ENCODE measurements at places on chromosomes 3 and 15.

GRCh38 chr3:4517093-4517492 is 23.9 kb downstream of the ITPR1 start:
- no peaks in the 10 kb centered on the region for H3K4me1 ChIP-seq
- H3K27me3 ChIP-seq = no peaks in the 10 kb centered on the region
- no peak overlapping the region for H3K4me3 ChIP-seq

GRCh38 chr15:66770518-66771350 is 68.7 kb downstream of the SMAD6 start:
- DNase-seq = no peak
- no peak overlapping the region for H3K4me3 ChIP-seq
- H3K27ac ChIP-seq = no peak overlapping the region
- H3K36me3 ChIP-seq = no peaks in the 10 kb centered on the region
- H3K27me3 ChIP-seq = no peaks in the 10 kb centered on the region
- H3K4me1 ChIP-seq = peaks cover 13% of the 10 kb centered on the region

GRCh38 chr3:153552887-153553604 is 391.0 kb downstream of the RAP2B start:
- no peak overlapping the region for H3K4me3 ChIP-seq
- no peaks in the 10 kb centered on the region for H3K27me3 ChIP-seq

- no peaks in the 10 kb centered on the region for H3K4me1 ChIP-seq
- no peak overlapping the region for H3K27ac ChIP-seq
- peaks cover 58% of the 10 kb centered on the region for H3K36me3 ChIP-seq
- DNase-seq = no peak
- H3K27me3 ChIP-seq = no peaks in the 10 kb centered on the region
Measured at GRCh38 chr3:15255215-15255614, 49.2 kb downstream of the CAPN7 start.

DNA sequence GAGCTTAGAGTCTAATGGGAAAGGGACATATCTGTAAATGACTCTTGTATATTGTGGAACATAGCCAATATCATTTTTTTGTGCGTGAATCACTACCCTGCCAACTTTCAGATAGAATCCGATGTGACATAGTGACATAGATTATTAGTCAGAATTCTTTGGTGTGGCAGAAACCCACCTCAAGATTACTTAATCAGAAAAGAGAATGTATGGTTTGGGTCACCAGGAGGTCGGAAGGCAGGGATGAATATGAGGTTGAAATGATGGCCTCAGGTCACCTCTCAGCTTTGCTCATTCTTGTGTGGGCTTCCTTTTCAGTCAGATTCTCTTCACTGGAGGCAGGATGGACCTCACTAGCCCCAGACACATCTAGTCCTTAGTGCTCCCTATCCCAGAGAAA is 41.4 kb downstream of the SNAPC5 start:
- peaks cover 44% of the 10 kb centered on the region for H3K36me3 ChIP-seq
- H3K4me3 ChIP-seq = no peak overlapping the region
- H3K4me1 ChIP-seq = peaks cover 27% of the 10 kb centered on the region
- H3K27me3 ChIP-seq = no peaks in the 10 kb centered on the region
- H3K27ac ChIP-seq = peak overlapping the region; percentile 13

DNA sequence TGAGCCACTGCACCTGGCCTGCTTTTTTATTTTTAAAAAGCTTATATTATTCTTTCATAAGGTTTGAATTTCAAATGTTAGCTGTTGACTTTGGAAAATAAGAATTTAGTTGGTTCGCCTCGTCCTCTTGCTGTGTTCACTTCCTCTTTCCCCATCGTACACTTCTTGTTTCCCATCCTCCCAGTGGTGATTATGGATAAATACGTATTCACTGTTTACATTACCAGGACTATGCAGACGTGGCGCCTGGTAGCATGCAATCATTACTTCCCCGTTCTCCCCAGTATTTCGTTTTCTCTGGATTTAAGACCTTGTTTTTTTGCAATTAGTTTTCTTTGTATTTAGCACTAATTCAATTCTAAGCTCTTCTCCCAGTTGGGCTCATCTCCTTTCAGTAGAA is 70.1 kb downstream of the LMLN start:
- peaks cover 11% of the 10 kb centered on the region for H3K4me1 ChIP-seq
- DNase-seq = no peak
- H3K36me3 ChIP-seq = no peaks in the 10 kb centered on the region

GRCh38 chr15:42165106-42165505 is 8.7 kb upstream of the PLA2G4F start:
- H3K4me3 ChIP-seq = no peak overlapping the region
- DNase-seq = no peak
- no peaks in the 10 kb centered on the region for H3K27me3 ChIP-seq
- no peak overlapping the region for H3K27ac ChIP-seq

DNA sequence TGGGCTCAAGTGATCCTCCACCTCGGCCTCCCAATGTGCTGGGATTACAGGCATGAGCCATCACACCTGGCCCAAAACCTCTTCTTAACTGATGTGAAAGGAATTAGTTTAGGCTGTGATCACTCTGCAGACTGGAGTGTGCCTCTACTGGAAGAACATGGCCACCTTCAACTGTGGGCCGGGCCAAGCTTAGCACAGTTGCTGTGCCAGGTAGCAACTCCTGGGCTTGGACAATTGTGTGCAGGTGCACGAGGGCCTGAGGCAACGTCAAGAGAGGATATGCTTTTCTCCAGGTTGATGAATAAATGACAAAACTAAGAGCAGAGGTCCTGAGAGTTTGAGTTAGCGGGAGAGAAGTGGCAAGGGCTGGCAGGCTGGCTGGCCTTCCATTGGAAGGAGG is 6.5 kb downstream of the FAH start:
- H3K27me3 ChIP-seq = no peaks in the 10 kb centered on the region
- H3K36me3 ChIP-seq = peaks cover 25% of the 10 kb centered on the region
- no peak overlapping the region for H3K27ac ChIP-seq

DNA sequence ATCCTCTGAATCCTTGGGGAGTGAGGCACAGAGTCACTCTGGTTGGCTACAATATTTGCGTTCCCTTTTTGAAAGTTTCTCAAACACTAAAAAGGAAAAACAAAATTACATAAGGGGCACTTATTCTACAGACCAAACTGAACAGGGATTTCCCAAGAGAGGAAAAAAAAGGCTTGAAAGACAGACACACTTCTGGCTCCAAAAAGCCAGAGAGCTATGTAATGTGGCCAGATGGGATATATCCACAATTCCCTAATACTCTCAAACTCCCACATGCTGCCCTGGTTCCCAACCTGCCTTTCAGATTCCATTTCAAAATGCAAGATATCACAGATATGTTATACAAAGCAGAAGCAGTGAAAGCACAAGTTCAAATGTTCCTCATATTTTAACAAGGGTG is 1.6 kb downstream of the FRMD4B start:
- H3K4me1 ChIP-seq = peaks cover 17% of the 10 kb centered on the region
- no peak for DNase-seq
- H3K4me3 ChIP-seq = no peak overlapping the region

- H3K36me3 ChIP-seq = no peaks in the 10 kb centered on the region
- no peak overlapping the region for H3K27ac ChIP-seq
- no peak overlapping the region for H3K4me3 ChIP-seq
- DNase-seq = no peak
Measured at GRCh38 chr3:109874896-109875708, 537.8 kb upstream of the DPPA4 start.

DNA sequence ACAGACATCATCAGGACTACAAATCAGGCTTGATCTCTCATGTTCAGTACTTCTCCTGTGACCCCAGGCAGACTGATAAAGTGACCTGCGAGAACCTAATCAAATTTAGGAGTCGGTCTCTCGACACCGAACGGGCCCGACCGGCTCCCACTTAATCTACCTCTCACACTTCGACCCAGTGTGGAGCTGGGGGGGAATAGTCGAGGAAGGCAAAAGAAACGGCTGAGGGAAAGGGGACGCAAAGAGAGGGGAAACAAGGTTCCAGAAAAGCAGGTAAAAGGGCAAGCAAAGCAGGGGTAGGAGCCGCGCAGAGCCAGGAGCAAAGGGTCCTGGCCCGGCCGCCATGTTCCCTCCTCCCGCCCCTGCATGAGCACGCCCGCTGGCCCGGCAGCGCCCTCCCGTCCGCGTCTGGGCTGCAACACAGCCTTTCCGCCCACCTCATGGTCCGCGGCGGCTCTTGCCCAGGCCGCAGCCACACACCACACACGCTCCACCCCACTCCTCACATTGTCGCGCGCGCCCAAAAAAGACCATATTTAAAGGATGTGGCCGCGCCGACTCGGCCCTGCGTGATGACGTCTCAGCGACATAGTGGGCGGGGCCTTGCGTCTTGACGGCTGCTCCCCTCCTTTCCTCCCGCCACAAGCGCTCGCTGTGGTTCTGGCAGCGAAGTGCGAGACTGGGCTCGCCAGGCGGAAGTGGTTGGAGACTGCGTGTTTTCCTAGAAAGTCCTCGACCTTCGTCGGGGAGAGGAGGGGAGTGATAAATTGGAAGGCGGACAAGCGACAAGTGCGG is at the start of gene ICE2:
ICE2 (minus strand) TSS at position 577 of the 795 bp plus-strand sequence. CDS start 1,165 bp downstream, outside the sequence.
- H3K27ac ChIP-seq = peak within 1 kb of the TSS; percentile 72
- no peaks in the 10 kb centered on the region for H3K27me3 ChIP-seq
- peaks cover 33% of the 10 kb centered on the region for H3K4me1 ChIP-seq
- peak; percentile 98 for DNase-seq
- H3K4me3 ChIP-seq = peak within 1 kb of the TSS; percentile 74
- H3K36me3 ChIP-seq = peaks cover 42% of the 10 kb centered on the region

- H3K4me1 ChIP-seq = no peaks in the 10 kb centered on the region
- no peak overlapping the region for H3K27ac ChIP-seq
- DNase-seq = no peak
- no peaks in the 10 kb centered on the region for H3K36me3 ChIP-seq
- no peaks in the 10 kb centered on the region for H3K27me3 ChIP-seq
Measured at GRCh38 chr3:355622-356021, 159.1 kb downstream of the CHL1 start.

GRCh38 chr3:29746163-29746760 is 465.4 kb downstream of the RBMS3 start:
- H3K4me1 ChIP-seq = peaks cover 6% of the 10 kb centered on the region
- H3K27me3 ChIP-seq = no peaks in the 10 kb centered on the region
- H3K27ac ChIP-seq = no peak overlapping the region
- no peaks in the 10 kb centered on the region for H3K36me3 ChIP-seq
- no peak for DNase-seq

DNA sequence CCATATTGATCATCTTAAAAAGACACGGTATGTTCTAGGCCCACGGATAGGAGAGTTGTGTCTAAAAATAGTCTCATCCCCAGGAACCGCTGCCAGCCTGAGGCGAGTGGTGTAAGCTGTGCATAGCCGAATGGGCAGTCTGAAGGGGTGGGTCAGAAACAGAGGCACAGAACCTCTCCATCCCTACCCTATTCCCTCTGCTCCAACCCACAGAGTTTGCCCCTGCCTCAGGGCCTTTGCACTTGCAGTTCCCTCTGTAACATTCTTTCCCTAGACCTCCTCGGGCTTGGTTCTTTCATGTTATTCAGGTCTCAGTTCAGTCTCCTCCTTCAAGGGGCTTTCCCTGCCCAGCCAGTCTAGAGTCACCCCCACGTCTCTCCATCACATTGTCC is 4.8 kb downstream of the SCN5A start:
- no peaks in the 10 kb centered on the region for H3K36me3 ChIP-seq
- H3K27me3 ChIP-seq = peaks cover 15% of the 10 kb centered on the region
- H3K4me3 ChIP-seq = no peak overlapping the region
- no peaks in the 10 kb centered on the region for H3K4me1 ChIP-seq
- DNase-seq = peak; percentile 9
- H3K27ac ChIP-seq = no peak overlapping the region

- no peak overlapping the region for H3K27ac ChIP-seq
- H3K36me3 ChIP-seq = no peaks in the 10 kb centered on the region
- no peaks in the 10 kb centered on the region for H3K4me1 ChIP-seq
- DNase-seq = no peak
Measured at GRCh38 chr15:74259292-74259648, 23.1 kb downstream of the CCDC33 start.

- no peak overlapping the region for H3K4me3 ChIP-seq
- H3K36me3 ChIP-seq = no peaks in the 10 kb centered on the region
- DNase-seq = no peak
- no peak overlapping the region for H3K27ac ChIP-seq
- H3K4me1 ChIP-seq = peaks cover 13% of the 10 kb centered on the region
Measured at GRCh38 chr15:38231436-38231835, 21.2 kb upstream of the SPRED1 start.

GRCh38 chr3:100877286-100877685 is 115.9 kb downstream of the ABI3BP start:
- no peak for DNase-seq
- no peaks in the 10 kb centered on the region for H3K36me3 ChIP-seq
- no peak overlapping the region for H3K4me3 ChIP-seq
- no peak overlapping the region for H3K27ac ChIP-seq
- peaks cover 13% of the 10 kb centered on the region for H3K4me1 ChIP-seq

DNA sequence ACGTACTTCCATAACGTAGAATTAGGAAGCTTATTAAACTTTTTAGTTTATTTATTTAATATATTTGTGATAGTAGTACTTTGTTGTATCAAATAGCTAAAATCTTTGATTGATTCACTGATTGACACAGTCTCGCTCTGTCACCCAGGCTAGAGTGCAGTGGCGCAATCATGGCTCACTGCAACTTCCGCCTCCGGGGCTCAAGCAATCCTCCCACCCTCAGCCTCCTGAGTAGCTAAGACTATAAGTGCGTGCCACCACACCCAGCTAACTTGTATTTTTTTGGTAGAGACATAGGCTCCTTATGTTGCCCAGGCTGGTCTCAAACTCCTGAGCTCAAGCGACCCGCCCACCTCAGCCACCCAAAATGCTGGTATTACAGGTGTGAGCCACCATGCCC is 5.7 kb downstream of the APH1B start:
- H3K4me1 ChIP-seq = no peaks in the 10 kb centered on the region
- no peaks in the 10 kb centered on the region for H3K36me3 ChIP-seq
- H3K27ac ChIP-seq = no peak overlapping the region

GRCh38 chr15:101052681-101053121 is 133.5 kb downstream of the LRRK1 start:
- H3K27me3 ChIP-seq = no peaks in the 10 kb centered on the region
- no peak overlapping the region for H3K27ac ChIP-seq
- H3K4me1 ChIP-seq = no peaks in the 10 kb centered on the region
- H3K36me3 ChIP-seq = peaks cover 42% of the 10 kb centered on the region
- peak; percentile 65 for DNase-seq
- H3K4me3 ChIP-seq = no peak overlapping the region

DNA sequence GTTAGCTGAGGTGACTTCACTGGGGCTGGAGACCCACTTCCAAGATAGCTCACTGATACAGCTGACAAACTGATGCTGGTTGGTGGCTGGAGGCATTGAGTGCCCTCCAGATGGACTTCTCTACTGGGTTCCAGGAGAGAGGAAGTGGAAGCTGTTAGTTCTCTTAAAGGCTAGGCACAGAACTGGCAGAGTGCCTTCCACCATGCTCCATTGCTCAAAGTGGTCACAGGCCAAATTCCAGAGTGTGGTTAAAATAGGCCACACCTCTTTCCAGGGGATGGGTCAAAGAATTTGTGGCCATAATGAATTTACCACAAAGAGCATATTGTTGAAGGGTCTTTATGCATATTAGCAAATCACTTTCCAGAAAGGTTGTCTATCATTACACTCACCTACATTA is 74.2 kb downstream of the NMD3 start:
- no peak overlapping the region for H3K4me3 ChIP-seq
- H3K27ac ChIP-seq = no peak overlapping the region
- DNase-seq = no peak
- no peaks in the 10 kb centered on the region for H3K36me3 ChIP-seq
- H3K27me3 ChIP-seq = no peaks in the 10 kb centered on the region

DNA sequence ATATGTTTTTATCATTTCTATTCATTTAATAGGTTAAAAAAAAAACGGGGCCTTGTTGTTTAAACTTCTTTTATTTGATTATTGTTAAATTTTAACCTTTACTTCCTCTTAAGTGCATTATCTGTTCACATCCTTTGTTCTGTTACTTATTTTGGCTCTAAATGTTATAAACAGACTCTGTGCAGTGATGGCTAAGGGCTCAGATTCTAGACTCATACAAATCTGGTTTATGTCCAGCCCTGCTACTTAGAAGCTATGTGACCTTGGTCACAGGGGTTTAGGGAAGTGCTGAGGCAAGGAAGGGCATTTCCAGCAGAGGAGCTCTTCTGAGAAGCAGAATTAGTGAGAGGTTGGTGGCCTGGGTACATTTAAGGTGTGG is 55.3 kb upstream of the VILL start:
- no peaks in the 10 kb centered on the region for H3K27me3 ChIP-seq
- DNase-seq = no peak
- H3K4me1 ChIP-seq = peaks cover 26% of the 10 kb centered on the region
- H3K36me3 ChIP-seq = no peaks in the 10 kb centered on the region
